Activated CD4-positive, alpha-beta T cell treated with anti-CD3 and anti-CD28 coated beads for 48 hours (primary cell): ENCODE measurements at places on chromosomes 7 and 10.

- DNase-seq = no peak
These were observed 369.1 kb downstream of the MALRD1 start for GRCh38 chr10:19417740-19418139.

GRCh38 chr7:22985436-22985835 is 28.5 kb downstream of the HYCC1 start:
- no peak for DNase-seq

DNA sequence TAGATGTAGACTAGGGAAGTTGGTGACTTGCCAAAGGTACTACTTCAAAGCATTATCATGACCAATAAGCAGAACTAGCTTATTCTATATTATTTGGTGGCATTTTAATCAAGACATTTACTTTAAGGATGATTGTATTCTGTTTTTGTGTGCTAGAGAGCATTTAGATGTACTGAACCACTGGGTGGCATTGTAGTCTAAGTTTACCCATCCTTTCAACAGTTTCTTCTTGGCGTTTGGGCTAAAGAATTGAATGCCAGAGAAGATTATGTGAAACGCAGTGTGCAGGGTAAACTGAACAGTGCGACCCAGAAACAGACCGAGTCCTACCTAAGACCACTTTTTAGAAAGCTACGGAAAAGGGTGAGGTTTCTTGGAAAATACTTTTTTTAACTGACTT is 26.8 kb downstream of the PRPF18 start:
- no peak for DNase-seq

- no peak for DNase-seq
These were observed 261.9 kb downstream of the MAD1L1 start for GRCh38 chr7:1970895-1971294.

GRCh38 chr10:132908621-132909295 is 33.6 kb downstream of the CFAP46 start:
- no peak for DNase-seq

DNA sequence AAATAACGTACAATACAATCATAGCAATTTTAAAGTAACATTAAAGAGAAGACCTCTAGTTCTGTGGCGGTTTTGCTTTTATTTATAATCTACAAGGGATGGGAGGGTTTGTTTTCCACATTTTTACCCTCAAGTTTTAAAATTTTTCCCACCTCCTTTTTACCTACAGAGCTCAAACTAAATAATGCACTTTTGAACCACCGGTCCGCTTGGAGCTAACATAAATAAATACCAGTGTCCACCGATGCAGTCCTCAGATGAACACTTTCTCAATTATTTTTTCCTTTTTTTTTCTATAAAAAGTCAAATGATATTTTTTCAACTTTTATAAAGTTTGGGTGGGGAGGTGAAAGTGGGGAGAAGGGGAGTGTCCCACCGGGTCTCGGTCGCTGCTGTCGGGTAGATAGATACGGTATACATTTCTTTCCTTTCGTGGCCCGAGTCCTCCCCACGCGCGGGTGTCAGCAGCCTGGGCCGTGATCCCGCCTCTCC is 3.3 kb downstream of the ZNF503 start:
- no peak for DNase-seq

GRCh38 chr10:78556705-78557432 is 511.9 kb upstream of the ZMIZ1 start:
- no peak for DNase-seq

DNA sequence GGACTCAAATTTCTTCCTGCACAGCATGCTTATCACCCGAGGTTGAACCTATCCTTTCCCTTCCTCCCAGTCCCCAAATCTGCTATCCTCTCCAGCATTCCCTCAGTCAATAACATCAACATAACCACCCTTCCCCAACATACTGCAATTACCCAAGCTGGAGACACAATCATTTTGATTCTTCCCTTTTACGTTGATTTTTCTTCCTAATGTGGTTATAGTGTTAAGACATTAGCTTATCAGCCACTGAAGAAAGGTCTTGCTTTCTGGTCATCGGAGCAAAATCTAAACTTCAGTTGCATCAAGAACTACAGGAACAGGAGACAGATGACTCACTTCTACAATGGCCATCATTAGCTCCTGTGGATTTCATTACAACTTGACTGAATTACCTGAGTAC is 3.5 kb upstream of the HBP1 start:
- DNase-seq = no peak

DNA sequence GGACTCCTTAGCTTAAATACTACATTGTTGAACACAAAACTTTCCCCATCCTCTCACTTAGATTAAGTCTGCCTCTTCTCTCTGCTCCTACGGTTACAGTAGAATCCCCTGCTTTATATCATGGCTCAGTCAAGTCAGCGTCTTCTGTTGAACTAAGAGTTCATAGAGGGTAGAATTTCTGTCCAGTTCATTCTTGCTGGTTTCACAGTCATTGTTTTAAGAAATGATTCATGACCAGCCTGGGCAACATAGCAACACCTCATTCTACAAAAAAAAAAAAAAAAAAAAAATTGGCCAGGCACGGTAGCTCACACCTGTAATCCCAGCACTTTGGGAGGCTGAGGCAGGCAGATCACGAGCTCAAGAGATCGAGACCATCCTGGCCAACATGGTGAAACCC is 3.7 kb upstream of the ZFYVE27 start:
- no peak for DNase-seq

GRCh38 chr10:25888627-25889026 is 45.4 kb upstream of the MYO3A start:
- DNase-seq = no peak

- no peak for DNase-seq
These were observed 80.6 kb downstream of the VWA2 start for GRCh38 chr10:114319406-114320248.

GRCh38 chr7:99314504-99314903 is 11.2 kb upstream of the ARPC1A start:
- peak; percentile 69 for DNase-seq

- no peak for DNase-seq
These were observed 157.5 kb downstream of the PRKG1 start for GRCh38 chr10:51231754-51232153.

- peak; percentile 92 for DNase-seq
These were observed at the start of gene CFAP69 for GRCh38 chr7:90244909-90245851. CFAP69 (plus strand) TSS chr7:90245174; CDS start chr7:90245425, 251 bp downstream.

DNA sequence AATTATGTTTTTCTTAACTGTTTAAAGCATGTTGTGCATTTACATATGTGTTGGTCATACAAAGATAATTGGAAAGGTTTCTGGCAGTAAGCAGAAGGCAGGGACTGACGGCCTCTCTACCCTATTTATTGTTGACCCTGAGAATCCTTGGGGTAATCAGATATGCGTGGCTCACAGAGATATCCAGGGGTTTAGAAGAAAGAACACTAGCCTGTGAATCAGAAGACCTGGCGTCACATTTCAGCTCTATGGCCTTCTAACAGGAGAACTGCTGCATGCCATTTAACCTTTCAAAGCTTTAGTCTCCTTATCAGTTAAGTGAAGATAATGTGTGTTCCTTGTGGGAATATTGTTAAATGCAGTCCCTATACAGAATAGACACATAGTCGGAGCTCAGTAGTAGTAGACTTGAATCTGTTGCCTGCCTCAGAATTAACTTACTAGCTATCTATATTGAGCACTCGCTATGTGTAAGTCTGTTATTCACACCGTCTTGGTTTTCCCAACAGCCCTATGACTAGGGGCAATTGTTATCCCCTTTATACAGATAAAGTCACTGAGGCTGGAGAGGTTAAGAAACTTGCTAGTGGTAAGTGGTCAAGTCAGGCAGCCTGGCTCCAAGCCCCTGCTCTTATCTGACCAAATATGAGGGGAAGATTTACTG is 129.6 kb upstream of the ANKRD1 start:
- DNase-seq = no peak

- no peak for DNase-seq
These were observed 14.7 kb downstream of the GRID2IP start for GRCh38 chr7:6536262-6537260.

- no peak for DNase-seq
These were observed 34.4 kb upstream of the ARMS2 start for GRCh38 chr10:122419876-122420623.

DNA sequence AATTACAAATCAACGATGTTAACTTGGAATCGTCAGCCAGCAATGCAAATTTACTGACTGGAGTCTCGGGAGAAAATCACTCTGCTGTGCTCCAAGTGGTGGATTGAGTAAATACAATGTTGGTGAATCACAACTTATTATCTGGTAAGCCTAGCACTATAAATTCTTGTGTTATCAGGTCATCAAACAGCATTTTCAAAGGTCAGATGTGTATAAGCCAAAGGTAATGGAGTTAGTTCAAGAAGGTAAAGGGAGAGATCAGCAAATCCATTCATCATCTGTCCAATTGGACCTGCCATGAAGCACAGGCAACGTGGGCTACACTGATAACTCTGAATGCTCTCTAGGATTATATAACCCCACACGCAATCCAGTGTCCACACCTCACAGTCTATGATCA is 13.9 kb downstream of the CUBN start:
- DNase-seq = no peak

GRCh38 chr7:116518961-116519360 is 5.9 kb upstream of the CAV1 start:
- DNase-seq = no peak

GRCh38 chr10:43458227-43458626 is 21.3 kb downstream of the ZNF487 start:
- DNase-seq = no peak

DNA sequence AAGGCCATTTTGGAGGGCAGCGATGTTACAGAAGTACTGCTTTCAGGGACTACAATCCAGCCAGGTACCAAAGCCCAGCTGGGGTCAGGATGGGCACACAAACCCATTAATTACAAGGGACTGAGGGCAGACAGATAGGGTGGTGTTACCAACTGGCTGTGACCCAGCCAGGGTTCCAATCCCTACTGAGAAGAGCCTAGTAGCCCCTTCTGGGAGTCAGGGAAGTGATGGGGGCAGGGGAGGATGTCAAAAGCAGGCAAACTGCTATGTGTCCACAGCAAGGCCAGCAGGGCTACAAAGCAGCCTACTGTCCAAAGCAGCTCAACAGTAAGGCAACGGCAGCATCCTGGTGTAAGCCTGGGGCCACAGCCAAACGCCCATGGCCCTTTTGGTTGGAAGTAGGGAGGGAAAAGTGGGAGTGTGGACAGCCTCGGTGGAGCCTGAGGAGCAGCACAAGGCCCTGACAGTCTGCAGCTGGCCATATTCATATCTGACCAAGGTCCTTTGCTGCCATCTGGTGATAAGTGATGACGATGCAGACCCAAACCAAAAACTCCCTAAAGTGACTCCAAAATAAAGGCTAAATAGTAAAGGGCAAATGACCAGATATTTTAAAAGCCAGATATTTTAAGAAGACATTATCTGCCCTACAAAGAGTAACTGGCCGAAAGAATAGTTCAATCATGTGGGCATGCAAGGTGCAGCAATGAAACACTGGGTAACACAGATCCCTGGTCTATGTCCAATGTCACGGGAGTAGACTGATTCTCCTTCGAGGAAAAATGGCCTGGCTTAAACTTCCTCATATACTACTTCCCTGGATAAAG is 56.9 kb downstream of the XPNPEP1 start:
- no peak for DNase-seq

GRCh38 chr7:78873117-78873516 is 580.4 kb downstream of the MAGI2 start:
- DNase-seq = no peak

DNA sequence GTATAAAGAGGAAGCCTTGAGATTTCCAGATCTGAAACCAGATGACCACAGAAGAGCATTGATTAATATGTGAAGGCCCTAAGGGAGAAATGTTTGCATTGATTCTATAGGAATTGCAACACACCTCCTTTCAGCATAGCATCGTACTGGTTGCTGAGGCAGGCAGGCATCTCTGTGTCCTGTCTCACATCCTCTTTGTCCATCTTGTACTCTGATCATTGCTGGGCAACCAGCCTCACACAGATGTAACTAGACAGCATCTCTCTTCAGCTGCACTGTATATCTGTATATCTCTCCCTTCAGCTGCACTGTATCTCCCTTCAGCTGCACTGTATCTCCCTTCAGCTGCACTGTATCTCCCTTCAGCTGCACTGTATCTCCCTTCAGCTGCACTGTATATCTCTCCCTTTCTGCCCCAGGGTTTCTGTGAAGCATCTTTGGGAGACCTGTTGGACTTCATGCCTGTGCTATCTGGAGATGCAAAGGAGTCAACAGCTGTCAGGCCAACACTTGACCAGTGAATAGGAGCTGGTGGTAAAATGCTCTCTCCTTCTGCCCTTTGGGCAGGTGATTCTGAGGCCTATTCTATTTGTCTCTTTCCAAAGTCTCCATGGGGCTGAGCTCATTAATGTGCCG is 40.3 kb downstream of the TMEM178B start:
- DNase-seq = no peak

DNA sequence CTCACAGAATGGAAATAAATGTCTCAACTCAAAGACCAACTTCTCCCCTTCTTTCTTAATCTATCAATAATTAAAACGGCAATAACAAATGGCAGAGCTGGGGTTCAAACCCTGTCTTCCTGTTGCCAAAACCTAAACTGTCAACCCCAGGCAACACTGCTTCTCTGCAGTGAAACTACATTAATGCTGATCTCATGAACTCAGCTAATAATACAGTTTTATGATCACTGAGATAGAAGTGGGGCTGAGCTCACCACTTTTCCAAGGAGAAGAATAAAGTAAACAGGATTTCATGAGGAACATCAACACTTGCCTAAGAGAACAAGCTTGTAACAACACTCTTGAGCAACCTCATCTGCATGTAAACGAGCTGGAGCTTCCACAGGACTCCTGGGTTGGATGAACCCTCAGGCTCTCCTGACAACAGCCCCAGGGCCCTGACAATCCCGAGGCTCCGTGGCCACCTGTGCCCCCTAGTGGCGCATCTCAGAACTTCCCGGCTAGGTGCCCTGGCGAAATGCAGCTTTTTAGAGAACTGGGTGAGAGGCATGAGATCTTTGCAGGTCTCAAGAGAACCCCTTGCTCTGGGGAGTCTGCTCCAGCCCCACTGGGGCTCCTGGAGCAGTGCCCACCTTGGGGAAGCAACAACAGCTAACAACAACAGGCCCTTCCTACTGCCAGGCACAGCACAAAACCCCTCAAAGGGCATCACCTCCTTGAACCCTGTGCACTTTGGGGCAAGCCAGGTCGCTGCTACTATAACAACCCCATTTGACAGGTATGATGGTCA is 169.3 kb downstream of the SH3PXD2A start:
- peak; percentile 85 for DNase-seq

GRCh38 chr10:5413012-5413938 is 918 bp downstream of the NET1 start:
- DNase-seq = no peak

- DNase-seq = peak; percentile 36
These were observed 21.6 kb downstream of the IRF5 start for GRCh38 chr7:128959296-128959695.

- no peak for DNase-seq
These were observed 1631.5 kb upstream of the LRRTM3 start for GRCh38 chr10:65294329-65294728.

GRCh38 chr7:33841031-33841430 is 64.3 kb upstream of the BMPER start:
- DNase-seq = no peak

- no peak for DNase-seq
These were observed 50.8 kb downstream of the PHYHIPL start for GRCh38 chr10:59227136-59227673.
